SK-MEL-5 (cell line): ENCODE measurements at places on chromosomes 1 and 21. TPM values are rescaled to one million over a fixed set of nuclear protein-coding genes. Genes with fewer than 3 reads are reported as not detected.

DNA sequence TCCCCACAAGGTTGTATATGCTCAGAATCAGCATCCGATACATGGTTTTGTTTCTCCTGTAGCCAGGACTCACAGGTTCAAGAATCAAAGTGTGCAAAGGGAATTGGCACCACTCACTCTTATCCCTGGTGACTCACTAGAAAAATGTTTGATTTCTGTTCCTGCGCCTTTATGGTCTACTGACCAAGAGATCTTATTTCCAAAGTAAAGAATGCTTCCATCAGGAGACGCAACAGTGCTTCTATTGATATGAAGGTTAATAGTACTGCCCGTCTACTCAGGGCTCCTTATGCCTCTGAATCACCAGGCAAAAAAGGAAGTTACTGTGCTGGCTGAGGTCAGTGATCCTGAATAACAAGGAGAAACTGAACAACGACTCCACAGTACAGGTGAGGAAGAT lies 1392.0 kb upstream of the PRMT6 start:
- DNase-seq = peak; percentile 95

The NCF2 gene
- total RNA-seq = 0.08 TPM in 1 of 2 replicates, not detected in the other

GRCh38 chr1:114729782-114730181 lies 13.2 kb upstream of the NRAS start:
- DNase-seq = no peak

The C1QA gene
- total RNA-seq = not detected in 2 replicates

DNA sequence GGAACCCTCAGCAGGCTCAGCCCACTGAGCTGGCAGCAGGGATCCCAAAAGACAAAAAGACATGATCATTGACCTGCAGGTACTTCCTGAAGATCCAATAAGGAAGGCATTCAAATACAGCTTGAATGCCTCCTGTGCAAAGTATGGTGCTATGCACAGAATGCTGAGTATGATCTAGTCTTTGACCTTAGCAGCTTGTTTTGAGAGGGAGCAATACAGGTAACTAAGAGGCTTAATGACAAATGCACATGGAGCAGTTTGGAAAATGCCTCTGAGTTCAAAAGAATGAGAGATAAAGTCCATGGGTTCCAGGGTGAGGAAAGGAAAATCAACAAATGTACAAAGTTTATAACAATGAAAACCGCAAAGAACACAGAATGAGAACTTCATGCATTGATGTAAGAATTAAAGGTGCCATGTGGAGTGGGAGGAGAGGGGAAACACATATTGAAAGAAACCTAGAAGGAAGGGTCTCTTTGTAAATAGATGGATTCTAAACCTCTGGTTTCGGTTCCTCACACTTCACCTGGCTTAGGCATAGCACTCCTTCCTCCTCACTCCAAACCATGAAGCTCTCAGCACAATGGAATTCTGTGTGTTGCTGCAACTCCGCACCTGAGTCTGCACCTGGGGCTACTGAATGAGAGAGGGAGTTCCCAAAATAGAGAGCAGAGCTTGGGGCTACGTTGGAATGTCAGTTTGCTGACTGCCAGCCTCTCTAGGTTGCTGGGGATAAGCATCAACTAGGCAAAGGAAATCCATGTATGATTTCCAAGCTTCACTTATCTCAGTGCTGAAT lies 77.6 kb downstream of the PLXNA2 start:
- no peak for DNase-seq

The PTPN22 gene
- total RNA-seq = 0.08 TPM in 1 of 2 replicates, not detected in the other

The IL20 gene
- not detected in 2 replicates for total RNA-seq

The KCNJ9 gene
- total RNA-seq = not detected in 2 replicates

DNA sequence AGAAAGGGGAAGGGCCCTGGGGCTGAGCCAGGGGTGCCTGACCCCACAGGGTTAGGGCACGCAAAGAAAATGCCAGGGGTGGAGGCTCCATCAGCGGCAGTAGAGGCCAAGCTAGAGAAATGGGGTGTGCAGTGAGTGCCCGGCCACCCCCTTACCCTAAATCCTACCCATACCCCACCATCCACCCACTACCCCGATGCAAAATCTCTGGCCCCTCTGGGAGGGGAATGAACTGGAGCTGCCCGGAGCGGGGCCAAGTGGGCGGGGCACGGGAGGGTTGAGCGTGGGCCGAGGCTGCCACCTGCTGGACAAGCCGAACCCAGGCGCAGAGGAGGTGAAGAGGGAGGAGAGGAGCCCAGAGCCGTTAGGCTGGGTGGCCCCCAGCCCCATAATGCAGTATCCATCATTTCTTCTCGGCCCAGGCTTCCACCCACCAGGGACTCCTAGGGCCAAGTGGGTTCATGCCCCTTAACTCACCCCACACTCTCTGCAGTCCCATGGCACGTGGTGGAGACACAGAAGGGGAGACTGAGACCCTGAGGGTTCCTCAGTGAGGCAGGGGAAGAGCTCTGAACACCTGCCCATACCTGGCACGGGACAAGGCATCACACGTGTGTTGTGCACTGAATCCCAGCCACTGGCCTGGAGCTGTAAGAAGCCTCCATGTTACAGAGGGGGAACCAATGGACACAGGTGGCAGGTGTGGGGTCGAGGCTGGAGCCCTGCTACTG lies 1.4 kb upstream of the C1QC start:
- peak; percentile 58 for DNase-seq

GRCh38 chr1:203586496-203587081 lies 40.0 kb upstream of the ATP2B4 start:
- no peak for DNase-seq

The SH2D5 gene
- total RNA-seq = 3.4 and 3.7 TPM in 2 replicates

GRCh38 chr1:241733899-241734298 lies 81.8 kb downstream of the WDR64 start:
- DNase-seq = no peak

GRCh38 chr1:159838715-159839114 lies 12.0 kb downstream of the SLAMF8 start:
- no peak for DNase-seq

- no peak for DNase-seq
Observed at GRCh38 chr1:46689356-46689755, 17.7 kb downstream of the TEX38 start.

- no peak for DNase-seq
Observed at GRCh38 chr1:230195199-230195598, 128.2 kb downstream of the GALNT2 start.

DNA sequence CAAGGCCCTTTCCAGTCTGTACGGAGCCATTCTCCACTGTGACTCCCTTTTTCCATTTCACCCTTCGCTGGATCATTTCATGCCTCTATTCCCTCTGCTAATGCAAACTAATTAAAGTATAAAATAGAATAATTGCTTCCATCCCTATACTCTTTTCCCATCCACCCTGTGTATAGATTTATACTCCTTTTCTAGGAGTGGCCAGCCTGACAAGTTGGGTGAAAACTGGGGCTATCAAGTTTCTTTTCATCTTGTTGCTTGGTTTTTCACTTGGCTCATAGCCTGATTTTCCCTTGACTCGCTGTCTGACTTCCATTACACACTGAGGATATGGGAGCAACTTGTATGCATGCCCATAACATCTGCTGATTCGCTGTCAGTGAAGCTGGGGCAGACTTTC lies 107.0 kb downstream of the PLXNA2 start:
- DNase-seq = no peak

DNA sequence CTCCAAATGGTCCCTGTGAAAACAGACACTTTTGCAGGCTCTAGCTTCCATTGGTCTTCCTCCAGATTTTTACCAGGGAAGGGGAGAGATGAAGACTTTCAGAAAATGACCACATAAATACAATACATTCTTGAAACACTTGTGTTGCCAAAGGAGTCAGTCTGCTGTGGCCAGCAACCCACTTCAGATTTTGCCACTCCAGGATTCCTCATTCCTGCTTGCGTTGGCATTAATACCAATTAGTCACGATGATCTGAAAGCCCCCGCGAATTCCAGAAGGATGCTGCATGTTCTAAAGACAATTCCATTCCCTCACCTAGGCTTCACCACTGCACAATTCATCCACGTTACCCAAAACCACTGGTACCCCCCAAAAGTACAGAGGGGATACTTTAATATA lies 7.9 kb upstream of the BACE2 start:
- DNase-seq = no peak

GRCh38 chr1:201917362-201918033 lies 28.8 kb downstream of the SHISA4 start:
- DNase-seq = no peak

DNA sequence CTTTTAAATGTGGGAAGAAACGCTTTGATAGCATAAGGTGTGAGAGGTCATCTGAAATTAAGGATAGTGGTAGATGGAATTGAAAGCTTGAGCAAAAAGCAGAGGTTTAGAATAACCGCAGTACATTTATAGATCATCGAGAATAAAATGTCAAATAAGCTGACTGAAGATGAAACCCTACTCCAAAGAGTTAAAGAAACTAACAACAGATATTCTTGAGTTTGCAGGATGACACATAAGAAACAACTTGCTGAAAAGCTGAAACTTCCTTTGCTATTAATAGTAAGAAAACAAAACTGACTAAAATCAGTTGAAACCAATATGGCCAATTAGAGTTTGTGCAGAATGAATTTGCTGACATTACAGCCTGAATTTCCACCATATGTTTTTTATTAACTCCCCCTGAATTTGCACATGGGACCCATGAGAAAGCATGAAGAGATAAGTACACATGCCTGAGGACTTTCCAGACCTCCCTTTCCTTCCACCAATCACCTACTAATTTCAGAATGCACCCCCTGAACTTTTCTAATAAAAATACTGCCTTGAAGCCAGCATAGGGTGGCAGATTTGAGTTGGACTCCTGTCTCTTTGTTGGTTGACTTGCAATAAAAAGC lies 1.7 kb upstream of the C1orf185 start:
- DNase-seq = no peak

The ADAMTS5 gene
- total RNA-seq = 0.03 and 0.05 TPM in 2 replicates

The KRTAP7-1 gene
- total RNA-seq = not detected in 2 replicates

The FAM78B gene
- total RNA-seq = 3.1 and 4.5 TPM in 2 replicates

GRCh38 chr1:164518692-164519332 lies 40.2 kb upstream of the PBX1 start:
- no peak for DNase-seq

- DNase-seq = peak; percentile 34
Observed at GRCh38 chr1:47948126-47948525, 49.1 kb downstream of the TRABD2B start.

DNA sequence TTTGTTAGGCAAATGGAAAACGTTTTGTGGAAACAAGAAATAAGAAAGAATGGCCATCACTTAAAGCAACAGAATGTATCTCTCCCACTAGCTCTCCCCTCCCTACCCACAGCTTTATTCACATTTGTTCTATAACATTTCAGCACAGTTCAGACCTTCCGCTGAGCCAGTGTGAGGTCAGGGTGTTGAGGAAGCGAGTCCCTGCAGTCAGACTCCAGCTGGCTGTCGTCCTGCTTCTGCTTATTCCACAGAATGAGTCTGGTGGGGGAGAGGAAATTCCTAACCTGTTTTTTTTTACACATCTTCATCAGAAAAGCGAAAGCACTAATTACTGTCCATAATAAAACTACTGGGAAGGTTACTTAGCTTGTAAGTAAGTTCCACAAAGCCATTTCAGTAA lies 39.0 kb downstream of the MRPL39 start:
- DNase-seq = no peak

- no peak for DNase-seq
Observed at GRCh38 chr1:153956997-153957715, 1.3 kb downstream of the CRTC2 start.

DNA sequence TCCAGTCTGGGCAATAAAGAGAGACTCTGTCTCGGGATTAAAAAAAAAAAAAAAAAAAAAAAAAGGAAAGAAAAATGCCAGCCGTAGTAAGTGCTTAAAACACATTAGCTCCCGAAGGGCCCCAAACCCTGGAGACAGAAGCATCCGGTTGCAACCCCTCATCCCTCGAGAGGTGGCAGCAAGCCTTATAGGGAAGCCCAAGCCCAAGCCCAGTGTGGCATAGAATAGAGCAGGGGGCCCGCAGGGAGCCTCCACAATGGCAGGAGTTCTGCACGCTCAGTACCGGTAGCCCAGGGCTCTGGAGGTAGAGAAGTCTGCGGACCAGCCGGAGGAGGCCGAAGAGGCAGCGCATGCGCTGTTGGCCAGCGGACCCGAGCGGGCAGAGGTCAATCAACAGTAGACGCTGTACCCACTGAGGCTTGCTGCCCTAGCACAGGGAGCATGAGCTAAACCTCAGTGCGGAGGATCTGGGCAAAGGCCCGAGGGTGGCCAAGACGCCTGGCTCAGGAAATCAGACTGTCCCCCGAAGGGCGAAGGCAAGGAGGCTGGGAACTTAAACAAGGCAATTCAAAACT lies 34.1 kb upstream of the C1orf198 start:
- no peak for DNase-seq

DNA sequence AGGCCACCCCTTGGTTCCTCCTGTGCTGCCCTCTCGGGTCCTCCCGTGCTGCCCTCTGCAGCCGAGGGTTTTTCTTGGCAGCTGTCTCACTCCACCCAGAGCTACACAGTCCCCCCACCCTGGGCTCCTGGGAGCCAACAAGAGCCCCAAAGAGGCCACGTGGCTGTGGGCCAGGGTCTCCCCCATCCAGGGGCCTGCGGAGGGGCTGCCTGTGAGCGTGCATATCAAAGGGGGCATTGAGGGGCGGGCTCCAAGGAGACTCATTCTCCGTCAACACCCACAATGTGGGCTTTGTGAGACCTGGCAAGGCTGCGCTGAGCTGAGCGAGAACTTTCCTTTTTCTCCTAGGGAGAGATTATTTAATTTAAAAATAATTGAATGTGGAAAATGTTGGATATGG lies 108.7 kb upstream of the ARHGEF16 start:
- DNase-seq = no peak

GRCh38 chr1:198598796-198599321 lies 40.0 kb upstream of the PTPRC start:
- no peak for DNase-seq

DNA sequence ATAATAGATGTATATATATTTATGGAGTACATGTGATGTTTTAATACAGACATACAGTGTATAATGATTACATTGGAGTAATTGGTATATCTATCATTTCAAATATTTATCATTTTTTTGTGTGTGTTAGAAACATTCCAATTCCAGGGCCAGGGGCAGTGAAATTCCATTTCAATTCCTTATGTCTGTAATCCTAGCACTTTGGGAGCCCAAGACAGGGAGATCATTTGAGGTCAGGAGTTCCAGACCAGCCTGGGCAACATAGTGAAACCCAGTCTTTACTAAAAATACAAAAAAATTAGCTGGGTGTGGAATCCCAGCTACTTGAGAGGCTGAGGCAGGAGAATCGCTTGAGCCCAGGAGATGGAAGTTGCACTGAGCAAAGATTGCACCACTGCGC lies 30.4 kb upstream of the PDC start:
- no peak for DNase-seq

DNA sequence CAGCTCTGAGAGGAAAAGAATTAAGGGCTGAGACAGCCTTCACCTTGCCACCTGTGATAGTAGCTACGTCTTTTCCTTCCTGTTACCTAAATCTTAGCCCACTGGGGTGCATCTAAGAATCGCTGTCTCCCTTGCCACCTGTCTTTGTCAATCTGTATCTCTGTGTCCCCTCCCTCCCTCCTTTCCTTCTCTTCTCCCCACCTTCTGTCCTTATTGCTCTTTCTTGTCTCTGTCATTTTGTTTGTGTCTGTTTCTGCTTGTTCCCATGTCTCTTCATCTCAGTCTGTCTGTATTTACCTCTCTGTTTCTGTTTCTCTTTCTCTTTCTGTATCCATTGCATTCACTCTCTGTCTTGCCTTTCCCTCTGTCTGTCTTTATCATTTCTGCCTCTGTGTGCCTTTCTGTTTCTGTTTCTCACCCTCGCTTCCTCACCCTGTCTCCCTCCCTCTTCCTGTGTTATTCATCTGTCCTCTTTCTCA lies 30.2 kb downstream of the SLC22A15 start:
- no peak for DNase-seq

GRCh38 chr1:204842892-204843291 lies 27.8 kb upstream of the NFASC start:
- peak; percentile 62 for DNase-seq
